ENCODE measurements at places on chromosomes 6 and 20.

GRCh38 chr6:164982389-164982788, 327.0 kb downstream of the C6orf118 start:
- DNase-seq, result no peak

DNA sequence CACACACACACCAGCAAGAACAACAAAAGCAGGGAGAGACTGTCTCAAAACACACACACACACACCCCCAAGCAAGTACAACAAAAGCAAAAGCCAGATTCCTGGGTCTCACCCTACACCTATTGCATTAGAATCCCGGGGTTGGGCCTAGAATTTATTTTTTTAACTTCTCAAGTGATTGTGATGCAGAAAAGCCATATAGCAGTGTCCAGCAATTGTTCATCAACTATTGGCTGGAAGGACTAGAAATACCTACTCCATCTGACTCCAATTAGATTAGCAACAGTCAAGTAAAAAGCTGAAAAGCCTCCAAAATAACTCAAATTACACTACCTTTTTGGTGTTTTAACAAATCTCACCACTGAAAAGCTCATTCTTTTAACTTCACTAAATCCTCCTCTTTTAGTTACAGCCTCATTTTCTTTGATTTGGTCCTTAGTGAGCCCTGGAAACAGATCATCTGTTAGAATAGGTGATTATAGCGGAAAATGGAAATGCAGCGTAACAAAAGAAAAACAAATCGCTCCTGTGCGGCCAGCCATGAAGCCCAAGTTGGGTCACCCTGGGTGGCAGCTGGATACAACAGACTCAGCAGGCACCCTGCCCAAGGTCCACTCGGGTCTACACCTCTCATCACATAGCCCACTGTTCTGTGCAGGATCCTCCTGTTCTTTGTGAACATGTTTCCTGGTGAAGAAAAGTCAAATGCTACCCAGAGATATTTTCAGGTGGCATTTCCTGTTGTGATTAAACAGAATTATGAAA, 38.7 kb downstream of the STAU1 start:
- no peak for DNase-seq

DNA sequence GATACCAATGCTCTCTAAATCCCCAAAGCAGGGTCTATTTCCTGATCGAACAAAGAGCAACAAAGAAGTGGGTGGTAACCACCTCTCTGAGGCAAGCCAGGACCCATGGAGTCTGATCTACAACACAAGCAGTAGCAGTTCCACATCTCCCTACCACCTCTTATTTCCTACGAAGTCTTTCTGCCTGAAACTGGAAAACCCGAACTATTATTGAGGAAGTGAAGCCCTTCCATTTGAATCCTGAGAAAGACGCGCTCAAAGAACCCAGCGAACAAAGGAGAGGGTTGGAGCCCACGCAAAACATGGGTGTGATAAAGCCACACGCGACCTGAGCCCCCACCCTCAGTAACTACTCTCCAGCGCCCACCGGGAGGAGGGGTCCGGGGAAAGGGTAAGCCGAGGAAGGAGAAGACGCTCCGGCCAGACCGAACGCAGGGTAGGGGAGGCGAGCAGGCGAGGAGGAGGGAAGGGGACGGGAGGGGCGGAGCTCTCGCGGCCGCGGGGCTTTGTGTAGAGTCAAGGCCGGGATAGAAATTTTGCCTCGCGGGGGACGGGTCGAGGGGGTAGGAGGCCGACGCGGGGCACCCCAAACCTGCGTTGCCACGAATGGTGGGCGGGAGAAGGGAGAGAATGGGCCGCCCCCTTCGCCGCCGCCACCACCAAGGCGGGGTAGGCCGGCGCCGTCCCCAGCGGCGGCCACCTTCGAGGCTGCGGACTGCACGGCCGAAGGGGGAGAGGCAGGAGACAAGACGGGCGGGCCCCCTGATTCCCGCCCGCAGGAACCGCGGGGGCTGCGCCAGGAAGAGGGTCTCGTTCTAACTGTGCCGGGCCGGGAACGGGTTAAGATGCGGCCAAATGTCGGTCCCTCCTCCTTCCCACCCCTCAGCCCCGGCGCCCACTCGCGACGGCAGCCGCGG, 802 bp downstream of the HDAC2 start:
- DNase-seq, result peak; percentile 64

DNA sequence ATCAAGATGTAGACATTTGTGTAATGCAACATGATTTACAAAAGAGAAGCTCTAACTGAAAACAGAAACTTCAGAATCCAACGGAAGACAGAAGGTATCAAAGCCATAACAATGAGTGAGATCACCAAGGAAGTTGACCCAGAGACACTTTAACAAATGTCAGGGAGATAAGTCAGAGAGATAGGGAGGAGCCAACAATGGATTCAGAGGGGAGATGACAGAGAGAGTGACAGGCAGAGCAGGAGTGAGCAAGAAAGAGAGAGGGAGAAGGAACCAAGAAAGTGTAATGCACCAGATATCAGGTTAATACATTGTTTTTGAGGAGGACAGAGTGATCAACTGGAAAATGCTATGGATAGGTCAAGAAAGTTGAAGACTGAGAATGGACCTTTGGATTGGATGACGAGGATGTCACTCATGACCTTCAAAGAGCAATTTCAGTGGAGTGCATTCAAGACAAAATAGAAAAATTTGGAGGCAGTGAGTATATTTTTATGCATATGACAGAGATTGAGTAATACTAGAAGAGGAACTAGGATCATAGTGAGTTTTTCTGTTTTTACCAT, 86.6 kb downstream of the TRDN start:
- DNase-seq, result no peak

DNA sequence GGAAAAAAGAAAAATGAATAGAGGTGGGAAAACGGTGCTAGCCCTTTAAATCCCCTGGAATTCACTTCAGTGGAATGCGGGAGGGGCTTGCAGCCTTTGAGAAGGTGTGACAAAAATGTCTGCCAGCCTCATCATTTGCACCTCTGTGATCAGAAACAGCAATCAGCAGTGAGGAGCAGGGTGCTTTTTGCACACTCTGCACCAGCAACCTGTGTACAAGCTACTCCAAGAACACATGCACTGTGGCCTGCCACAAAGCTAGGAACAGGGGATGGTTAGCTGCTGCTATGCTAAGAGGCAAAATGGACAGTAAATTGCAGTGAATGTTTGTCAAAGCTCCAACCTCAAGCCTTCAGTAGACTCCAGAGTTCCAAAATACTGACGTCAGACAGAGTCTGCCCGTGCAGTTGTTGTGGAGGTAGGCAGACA, 29.7 kb downstream of the GINS1 start:
- no peak for DNase-seq

GRCh38 chr6:19492636-19493405, 344.3 kb upstream of the ID4 start:
- DNase-seq, result no peak

DNA sequence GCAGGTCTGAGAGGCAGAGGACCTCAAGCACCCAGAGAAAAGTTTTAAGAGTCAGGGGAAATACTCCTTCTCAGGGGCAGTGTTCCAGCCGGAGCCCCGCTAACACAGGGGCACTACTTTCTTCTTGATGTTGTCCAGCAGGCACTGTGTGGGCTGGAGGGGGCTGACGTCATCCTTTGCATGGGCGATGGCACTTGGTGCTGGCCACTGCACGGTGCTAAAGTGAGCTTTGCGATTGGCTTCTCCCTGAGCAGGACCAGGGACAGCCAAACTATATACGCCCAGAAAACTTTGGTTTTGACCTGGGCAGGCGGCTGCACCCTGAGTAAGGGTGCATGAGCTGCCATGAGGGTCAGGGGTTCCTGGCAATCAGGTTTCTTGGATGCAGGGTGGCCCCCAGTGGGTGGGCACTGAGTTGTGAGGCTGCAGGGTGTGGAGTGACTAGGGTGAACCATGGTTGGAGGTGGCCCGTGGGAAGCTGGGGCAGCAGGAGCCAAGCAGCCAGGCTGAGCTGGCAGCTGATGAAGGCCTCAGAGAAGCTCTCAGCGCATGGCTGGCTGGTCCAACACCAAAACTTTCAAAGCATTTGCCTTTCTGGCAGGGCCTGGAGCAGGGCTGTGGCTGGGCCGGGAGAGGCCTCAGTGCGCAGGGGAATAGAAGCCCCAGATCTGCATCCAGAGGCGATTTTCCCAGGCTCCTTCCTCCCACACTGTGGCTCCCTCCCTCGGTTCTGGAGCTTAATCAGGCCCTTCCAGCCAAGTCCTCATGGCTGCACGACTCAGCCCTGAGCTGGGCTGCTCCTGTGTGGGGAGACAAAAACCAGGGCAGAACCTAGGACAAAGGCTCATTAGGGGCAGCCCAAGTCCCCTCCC, 18.3 kb downstream of the MRPS18A start:
- peak; percentile 42 for DNase-seq

- DNase-seq, result no peak
Observed at GRCh38 chr20:51752343-51752951, 15.7 kb downstream of the ATP9A start.

DNA sequence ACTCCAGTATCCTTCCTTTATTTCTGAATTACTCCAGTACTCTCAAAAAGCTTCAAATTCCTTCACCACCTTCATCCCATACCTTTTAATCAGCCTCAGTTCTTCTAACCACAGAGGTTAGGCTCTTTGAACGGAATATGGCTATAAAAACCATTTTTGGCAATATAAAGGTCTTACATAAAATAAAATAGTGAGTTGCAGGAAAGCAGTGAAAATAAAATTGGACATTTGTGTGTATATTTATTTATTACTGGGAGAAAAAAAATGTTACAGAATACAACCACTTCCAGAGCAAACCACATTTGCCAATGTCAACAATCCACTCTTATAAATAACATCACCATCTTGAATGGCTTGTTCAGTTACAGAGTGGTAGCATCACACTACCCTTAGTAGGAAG, 7.7 kb downstream of the HDDC2 start:
- DNase-seq, result no peak

GRCh38 chr6:4510906-4511640, 265.1 kb upstream of the CDYL start:
- DNase-seq, result no peak

- DNase-seq, result no peak
Observed at GRCh38 chr6:84280030-84280429, 52.6 kb upstream of the CEP162 start.

DNA sequence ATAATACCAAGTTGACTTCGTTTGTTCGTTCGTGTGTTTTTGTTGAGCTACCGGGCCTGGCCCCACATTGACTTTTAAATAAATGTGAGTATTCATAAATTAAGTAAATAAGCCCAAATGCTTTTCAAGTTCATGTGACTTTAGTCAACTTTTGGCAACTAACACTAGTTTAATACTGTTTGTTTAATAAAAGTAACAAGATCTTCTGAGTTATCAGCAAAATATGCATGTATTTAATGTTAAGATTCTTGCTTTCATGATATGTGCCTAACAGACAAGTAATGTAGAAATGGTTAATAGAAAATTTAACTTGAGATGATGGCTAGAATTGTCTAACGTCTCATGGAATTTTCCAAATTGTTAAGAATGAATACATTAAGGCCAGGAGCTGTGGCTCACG, 38.7 kb upstream of the ECI2 start:
- no peak for DNase-seq

DNA sequence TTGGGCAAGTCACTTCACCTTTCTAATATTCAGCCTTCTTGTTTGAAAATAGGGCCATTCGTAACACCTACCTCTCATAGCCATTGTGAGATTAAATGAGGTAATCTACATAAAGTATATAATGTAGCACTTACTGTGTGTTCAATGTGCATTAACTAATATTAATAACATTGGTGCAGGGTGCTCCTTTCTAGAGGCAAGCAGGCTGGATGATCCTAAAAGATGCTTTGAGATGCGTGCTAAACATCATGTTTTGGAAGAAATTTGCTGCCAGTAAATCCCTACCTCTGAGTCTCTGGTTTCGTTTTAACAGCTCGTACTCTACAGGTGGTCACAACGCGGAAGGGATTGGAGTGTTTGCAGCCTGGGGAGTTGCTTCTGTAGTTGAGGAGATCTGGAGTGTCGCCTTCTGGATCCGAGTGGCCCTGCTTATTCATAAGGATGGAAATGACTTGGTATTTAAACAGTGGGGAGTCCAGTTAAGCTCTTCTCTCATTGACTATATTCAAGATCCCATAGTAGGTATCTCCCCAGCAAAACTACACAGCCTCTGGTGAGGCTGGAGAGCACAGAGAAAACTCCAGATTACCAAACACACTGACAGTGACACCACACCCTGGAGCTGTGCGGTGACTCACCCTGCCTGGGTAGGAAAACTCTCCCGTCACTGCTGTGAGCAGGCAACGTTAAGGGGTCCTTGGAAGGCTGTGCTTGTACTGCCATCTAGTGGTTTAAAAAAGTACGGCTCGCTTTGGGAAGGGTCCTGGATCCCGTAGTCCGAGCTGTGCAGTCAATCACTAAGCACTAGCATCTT, 107.9 kb downstream of the MAP3K7 start:
- peak; percentile 87 for DNase-seq

GRCh38 chr20:1775117-1775516, 117.5 kb upstream of the SIRPG start:
- no peak for DNase-seq

- no peak for DNase-seq
Observed at GRCh38 chr6:157020881-157021343, 243.7 kb downstream of the ARID1B start.

DNA sequence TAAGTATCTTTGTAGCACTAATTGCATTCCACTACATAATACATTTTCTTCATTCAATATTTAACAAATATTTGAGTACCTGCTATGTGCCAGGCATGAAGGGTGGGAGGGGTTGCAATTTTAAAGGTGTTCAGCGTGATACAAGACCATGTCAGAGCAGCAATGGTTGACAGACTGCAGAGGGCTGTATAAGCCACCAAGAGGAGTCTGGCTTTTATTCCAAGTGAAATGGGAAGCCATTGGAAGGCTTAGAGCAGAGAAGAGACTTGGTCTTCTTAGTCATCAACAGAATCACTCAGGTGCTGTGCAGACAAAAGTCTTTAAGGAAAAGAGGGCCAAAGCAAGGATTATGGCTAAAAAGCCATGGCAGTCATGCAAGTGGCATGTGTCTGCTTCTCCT, 360.8 kb upstream of the ARID1B start:
- DNase-seq, result no peak

- DNase-seq, result no peak
Observed at GRCh38 chr6:75397171-75397570, 96.4 kb downstream of the FILIP1 start.

DNA sequence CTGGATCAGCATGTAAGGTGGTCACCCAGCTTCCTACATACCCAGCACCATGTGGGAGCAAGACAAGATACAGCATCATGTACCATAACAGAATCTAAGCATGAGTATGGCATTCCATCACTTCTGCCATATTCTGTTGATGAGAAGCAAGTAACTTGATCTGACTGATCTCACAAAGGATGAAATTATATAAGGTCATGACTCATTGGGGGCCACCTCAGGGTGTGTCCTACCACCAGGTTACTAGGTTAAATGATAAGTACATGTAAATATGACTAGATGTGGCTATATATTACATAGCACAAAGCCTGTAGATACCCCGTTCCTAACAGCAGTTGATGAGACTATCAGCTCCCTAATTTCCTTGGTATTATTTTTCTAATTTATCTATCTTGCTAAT, 213.1 kb downstream of the DOK5 start:
- DNase-seq, result no peak

GRCh38 chr20:1035466-1035865, 33.4 kb upstream of the RSPO4 start:
- no peak for DNase-seq
